ENCODE measurements at places on chromosomes 16 and 17.

DNA sequence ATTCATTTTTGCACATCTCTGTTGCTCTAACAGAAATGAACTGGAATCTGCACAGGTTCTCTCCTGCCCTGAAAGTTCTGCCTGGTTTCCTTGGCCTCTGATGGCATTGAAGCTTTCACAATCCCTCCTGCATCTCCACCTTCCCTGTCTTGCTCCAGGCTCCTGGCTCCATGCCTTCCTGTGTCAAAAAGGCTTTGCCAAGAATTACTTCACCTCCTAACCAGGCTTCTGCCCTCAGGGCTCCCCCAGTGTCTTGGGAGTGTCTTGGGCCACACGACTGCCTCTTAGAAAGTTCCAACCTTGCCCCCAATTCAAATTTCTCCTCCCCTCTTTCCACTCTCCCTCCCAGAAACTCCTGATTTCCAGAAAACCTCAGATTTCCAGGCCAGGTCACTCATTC lies 37.0 kb upstream of the DNAH9 start:
- DNase-seq: no peak

GRCh38 chr17:64125937-64126336 lies 4.0 kb downstream of the ERN1 start:
- no peak for DNase-seq

- DNase-seq: no peak
Observed at GRCh38 chr17:73634629-73635028, 9.6 kb downstream of the SDK2 start.

DNA sequence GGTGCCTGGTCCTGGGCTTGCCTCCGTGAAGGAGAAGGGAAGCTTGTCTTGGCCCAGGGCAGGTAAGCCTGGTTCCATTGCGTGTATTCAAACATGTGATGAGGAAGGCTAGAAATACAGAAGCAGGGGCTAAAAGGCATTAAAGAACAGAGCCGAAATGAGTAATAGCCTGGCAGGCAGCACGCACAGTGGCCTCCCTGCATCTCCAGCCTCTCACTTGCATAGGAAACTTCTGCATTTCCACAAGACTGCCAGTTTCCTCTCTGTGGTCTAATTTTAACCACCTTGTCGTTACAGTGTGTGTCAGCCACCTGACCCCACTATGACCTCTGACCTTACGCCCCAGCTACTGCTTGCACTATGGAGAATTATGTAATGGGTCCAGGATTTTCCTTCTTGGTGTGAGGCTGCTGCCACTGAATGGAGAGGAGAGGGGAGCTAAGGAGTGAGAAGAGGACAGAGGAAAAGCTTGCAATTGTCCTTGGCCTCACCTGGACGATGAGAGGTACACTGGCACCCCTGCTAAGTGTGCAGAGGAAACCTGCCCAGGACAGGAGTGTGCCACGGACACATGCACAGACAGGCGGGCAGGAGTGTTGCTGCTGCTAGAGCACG lies 32.8 kb downstream of the HIC1 start:
- DNase-seq: no peak

GRCh38 chr16:24858219-24859041 lies 12.7 kb downstream of the SLC5A11 start:
- DNase-seq: no peak

GRCh38 chr16:87878704-87879103 lies 9.4 kb upstream of the SLC7A5 start:
- DNase-seq: no peak

DNA sequence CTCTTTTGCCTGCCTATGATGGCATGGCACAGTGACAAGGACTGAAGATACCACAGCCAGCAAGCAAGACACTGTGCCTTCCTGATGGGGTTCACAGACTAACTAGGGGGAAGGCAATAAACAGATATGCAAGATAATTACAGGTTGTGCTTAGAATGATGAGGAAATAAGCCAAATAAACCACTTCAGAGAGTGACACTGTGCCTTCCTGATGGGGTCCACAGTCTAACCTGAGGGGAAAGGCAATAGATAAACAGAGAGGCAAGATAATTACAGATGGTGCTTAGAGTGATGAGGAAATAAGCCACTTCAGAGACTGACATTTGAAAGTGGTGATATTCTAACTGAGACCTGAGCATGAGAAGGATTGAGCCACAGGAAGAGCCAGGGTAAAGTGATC lies 84.2 kb downstream of the HS3ST2 start:
- peak; percentile 83 for DNase-seq

- no peak for DNase-seq
Observed at GRCh38 chr17:15456496-15456895, 10.9 kb downstream of the CDRT4 start.

DNA sequence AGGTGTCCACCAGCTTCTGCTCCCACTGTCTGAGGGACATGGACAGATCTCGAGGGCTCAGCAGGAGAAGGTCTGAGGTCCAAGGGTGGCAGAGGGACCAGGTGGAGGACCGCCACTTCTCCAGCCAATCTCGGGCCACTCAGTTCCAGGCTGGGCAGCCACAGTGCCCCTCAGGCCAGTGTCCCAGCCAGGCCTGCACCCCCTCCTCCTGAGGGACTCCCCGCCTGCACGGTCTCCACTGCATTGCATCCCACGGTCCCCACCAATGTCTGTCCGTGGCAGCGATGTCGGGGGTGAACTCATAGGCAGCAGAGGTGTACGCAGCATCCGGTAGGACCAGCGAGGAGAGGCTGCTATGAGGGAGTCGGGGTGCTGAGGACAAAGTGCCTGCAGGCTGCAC lies 64.2 kb upstream of the DOC2B start:
- no peak for DNase-seq

DNA sequence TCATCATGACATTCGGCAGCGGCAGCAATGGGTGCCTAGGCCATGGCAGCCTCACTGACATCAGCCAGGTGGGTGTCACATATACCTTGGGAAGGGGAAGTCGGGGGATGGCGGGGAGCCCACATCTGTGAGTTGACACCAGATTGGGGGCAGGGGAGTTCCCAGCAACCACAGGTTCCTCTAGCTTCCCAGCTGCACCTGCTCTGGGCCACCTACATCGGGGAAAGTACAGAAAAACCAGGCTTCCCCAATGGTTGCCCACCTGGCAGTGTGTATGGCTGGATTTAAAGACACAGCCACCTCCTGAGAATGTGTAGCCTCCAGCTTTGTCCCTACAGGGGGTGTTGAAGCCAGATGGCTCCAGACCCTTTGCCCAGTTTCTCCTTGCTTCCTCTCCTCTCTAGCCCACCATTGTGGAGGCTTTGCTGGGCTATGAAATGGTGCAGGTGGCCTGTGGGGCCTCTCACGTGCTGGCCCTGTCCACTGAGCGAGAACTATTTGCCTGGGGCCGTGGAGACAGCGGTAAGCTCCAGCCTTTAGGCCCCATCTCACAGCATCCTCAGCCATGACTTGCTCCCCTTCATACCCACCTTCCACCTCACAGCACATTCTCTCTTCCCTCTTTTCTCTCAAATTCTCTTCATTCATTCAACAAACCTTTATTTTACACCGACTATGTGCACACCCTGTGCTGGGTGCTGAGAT lies 5.0 kb upstream of the TRAF4 start:
- no peak for DNase-seq

DNA sequence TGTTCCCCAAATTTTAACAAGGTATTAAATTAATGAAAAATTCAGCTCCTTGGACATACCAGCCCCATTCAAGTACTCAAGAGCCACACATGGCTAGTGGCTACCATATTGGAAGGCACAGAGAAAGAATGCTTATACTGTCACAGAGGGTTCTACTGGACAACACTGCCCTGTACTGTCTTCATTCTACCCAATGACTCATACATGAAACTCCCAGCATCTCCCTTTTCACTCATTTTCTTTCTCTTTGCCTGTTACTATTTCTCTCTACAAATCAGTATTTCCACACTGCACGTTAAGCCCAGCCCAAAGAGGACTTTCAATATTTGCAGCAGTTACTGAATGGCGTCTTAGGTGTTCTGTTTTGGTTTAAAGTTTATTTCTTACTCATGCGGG lies 72.1 kb upstream of the RCVRN start:
- DNase-seq: no peak

DNA sequence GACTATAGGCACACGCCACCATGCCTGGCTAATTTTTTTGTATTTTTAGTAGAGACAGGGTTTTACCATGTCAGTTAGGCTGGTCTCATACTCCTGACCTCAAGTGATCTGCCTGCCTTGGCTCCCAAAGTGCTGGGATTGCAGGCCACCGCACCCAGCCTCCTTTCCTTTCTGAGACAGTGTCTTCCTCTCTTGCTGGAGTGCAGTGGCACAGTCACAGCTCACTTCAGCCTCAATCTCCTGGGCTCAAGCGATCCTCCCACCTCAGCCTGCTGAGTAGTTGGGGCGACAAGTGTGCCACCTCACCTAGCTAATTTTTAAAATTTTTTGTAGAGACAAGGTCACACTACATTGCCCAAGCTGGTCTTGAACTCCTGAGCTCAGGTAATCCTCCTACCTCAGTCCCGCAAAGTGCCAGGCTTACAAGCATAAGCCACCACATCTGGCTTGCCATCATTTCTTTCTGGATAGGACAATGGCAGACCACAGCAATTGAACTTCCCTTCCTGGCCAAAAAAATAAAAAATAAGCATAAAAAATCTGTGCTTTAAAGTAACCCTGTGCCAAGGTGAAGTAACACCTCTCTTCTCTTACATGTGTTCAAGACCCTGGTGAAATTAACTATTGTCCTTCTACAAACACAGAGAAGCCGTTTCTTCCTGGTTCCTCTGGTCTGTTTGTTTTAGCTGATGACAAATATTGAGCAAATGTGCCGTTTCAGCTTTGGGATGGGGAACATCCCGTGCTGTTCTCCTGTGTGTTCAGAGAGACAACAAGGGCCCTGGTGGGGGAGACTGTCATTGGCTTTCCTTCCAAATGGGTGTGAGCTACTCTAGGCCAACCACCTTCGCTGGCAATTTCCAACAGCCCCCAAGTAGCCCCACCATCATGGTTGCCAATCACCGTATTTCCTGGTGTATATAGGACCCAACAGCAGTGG lies 60.2 kb downstream of the EMP2 start:
- DNase-seq: no peak

DNA sequence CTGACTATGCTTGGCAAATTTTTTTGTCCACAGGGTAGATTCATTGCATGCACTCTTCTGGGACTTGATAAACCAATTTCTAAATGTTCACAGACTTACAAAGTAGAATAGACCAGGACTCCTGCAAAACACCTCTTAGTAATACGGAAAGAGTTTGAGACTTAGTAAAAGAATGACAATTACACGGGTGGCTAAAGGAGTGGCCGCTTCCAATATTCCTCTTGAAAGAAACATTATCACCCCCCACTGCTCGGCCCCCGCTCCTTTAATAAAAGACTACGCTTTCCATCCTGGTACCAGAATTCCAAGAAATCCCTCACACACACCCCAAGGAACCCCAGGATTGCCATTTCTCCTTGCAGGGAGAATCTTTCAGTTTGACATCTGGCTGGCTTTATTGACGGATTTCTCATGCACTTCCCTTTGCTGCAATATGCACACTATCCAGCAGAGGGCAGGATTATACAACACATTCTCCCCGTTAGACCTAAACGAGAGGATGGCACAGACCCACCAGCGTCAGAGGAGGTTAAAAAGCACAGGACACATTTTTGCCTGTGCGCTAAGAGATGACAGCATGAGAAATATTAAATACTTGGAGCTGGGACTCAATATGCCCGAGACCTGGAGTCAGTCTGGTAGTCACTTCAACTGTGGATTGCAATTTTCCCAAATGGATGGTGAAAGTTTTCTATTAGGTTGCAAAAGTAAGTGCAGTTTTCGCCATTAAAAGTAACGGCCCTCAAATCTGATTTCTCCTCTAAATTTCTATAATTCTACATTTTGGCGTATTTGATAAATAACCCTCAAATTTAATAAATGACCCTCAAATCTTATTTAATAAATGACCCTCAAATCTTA lies 46.6 kb upstream of the NUDT7 start:
- peak; percentile 66 for DNase-seq
